Daoy (cell line): ENCODE measurements at places on chromosomes 7 and 10. TPM values are rescaled to one million over a fixed set of nuclear protein-coding genes. Genes with fewer than 3 reads are reported as not detected.

GRCh38 chr10:129935102-129935866 is 28.8 kb downstream of the EBF3 start:
- DNase-seq = no peak

DNA sequence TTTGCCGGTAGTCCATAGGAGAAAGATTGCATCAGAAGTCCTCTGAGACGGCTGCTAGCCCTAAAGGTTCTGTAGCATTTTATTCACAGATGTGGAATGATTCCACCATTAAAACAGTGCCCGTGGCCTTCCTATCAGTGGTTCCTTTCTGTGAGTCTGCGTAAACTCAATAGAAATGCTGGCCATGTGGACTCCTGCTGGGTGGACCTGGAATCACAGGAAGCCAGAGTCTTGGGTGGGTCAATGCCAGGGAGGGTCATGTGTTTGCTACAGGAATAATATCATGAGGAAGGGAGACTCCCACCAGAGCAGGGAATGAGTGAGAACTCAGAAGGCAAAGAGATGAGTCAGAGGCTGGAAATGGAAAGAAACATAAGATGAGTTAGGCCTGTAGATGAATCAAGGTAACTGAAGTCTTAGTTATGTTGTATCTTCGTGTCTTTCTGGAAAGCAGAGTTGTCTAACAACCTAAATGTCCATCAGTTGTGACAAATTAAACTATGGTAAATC is 410.4 kb upstream of the AUTS2 start:
- peak; percentile 32 for DNase-seq

CTAGE6 gene
- not detected in 2 replicates for total RNA-seq

GRCh38 chr10:16792675-16793074 is 24.5 kb downstream of the RSU1 start:
- DNase-seq = peak; percentile 5

RELN gene
- 1.7 and 2.4 TPM in 2 replicates for total RNA-seq

DNA sequence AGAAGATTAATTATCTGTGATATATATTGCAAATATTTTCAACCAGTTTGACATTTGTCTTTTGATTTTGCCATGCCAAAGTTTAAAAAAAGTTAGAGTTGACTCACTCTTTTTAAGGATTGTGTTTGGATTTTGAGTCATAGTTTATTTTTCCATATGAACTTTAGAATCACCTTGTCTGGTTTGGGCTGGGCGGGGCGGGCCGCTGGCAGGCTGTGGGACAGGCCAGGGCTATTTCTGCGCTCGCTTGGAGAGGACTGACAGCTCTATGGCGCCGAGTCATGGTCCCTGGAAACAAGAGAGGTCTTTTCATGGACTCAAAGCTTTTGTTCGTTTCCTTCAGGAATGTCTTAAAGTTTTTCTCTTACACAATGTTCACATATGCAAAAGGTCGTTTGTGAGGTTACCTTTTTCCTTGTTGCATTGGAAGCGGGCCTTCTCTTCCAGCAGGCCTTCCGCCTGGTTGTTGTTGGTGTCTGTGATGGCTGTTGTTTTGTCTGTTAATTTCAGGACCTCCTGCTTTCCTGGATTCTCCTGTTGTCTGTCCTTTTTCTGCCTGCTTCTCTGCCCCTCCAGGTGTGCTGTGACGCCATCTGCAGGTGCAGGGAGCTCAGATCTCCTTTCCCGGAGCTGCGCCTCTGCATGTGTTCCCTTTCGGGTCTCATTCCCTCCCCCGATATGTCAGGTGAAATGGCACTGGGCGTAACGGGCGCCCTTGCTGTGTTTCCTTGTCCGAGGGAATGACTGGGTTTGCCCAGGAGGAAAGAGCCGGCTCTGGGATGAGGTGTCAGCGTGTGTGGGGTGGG is 53.8 kb downstream of the INPP5A start:
- peak; percentile 71 for DNase-seq

GRCh38 chr10:130215931-130216231 is 79.7 kb downstream of the GLRX3 start:
- no peak for DNase-seq

DNA sequence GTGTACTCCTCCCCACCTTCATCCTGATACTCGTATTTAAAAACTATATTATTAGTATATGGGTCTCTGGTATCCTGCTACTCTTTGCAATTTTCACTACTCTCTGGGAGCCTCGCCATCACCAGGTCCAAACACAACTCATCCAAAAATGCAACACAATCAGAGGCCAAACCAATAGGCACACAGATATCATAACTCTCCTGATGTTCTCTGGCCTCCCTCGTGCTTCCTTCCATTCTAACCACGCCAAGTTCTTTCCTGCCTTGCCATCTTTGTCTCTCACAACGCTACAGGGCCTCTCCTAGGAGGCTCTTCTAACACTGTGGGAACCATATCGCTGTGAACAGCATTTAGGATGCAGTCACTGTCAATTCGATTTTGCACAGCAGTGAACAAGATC is 7.3 kb downstream of the RHEB start:
- no peak for DNase-seq

CDK14 gene
- total RNA-seq = 14.1 and 14.3 TPM in 2 replicates

ARPC1A gene
- total RNA-seq = 291 and 326 TPM in 2 replicates

- DNase-seq = no peak
Measured at GRCh38 chr10:15863733-15864132, 3.4 kb upstream of the MINDY3 start.

DNA sequence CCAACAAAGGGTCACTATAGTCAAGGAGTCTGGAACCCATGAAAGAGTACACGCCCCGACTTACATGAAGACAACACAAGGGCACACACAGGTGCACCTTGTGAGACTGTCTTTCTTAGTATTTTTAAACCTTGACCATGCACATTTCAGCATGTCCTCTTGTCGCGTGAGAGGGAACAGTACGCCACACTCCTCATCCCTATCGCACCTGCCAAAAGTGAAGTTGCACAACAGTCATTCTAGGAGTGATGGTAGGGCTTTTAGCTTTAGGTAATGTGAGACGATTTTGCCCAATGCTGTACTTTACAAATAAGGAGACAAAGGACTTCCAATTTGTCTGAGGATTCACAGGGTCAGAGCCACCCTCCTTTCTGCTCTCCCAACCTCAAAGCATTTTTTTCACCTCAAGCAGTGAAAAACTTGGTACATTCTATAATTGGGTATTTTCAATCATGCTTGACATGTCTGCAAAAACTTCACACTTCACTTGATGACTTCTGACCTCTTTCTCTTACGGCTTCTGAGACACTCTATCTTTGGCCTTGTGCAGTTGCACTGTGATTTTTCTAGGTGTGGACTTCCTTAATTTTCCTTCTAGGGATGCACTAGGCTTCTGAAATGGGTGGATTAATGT is 173.9 kb upstream of the GRB10 start:
- DNase-seq = no peak

DNA sequence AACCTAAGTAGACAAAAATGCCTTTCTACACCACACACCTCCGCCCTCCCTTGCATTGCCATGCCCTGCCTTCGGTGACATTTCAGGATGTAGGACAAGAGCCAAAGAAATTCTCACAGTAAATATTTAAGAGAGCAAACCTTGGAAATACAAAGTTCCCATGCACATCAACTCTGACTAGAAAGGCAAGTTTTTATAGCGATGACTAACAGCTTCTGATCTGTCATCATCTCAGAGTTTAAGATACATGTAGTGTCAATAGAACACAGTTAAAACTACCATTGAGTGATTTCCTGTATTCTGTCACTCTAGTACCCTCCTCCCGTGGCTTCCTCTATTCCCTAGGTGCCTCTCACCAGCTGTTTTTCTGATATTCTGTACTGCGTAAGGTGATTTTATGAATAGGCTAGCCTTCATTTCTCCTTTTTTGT is 20.7 kb downstream of the SLC16A9 start:
- no peak for DNase-seq

DNA sequence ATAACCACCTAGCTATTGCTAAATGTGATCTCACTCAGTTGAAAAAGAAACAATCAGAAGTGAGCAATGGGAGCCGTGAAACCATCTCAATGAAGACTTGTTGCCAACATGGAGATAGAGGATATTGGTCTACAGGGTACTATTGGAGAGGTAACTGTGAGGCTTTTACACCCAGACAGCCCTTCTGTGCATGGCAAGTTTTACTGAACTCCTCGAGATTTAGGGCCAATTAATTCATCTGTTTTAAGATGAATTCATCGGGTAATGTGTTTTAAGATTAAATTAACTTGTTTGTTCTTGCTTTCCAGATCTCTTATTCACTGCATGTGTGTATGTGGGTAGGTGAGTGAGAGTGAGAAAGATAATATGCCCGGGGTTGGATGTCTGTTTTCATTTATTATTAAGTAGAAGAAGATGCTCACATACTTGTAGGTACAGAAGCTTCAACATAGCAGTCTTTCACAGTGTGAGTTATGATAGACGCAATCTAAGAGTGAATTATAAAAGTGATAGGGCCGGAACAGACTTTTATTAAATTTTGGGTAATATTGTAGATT is 323.8 kb downstream of the EXOC4 start:
- DNase-seq = no peak

DNA sequence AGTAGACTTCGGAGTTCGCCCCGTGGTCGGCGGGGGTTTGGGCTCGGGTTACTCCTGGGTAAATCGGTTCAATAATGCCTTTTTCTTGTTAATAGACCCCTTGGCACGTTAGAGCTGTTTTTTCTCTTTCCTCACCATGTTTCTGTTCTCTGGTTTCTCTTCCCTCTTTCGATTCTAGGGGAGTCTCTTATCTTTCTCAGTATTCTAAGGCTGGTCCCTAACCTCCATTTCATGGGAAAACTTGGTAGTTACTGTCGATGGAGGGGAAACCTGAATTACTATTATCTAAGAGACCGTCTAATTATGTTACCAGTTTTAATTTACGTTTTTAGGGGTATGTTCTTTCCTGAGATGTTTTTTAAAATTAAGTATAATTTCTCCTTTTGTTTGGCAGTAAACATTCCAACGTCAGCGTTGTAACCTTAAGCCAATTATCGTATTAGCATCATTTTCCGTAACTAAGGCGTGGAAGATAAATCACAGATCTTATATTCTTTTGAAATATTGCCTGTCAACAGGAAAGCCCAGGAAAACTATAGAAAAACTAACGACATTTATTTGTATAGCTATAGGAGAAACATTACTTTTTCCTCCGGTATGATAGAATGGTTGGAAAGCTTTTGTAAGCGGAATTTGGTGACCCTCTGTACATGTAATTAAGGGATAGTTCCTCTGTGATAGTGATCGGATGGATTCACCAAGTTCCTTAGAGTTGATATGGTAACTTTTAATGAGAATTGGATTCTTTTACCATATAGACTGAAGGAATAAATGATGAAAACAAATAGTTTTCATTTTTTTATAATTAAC is 847 bp downstream of the BTAF1 start:
- DNase-seq = no peak

DNA sequence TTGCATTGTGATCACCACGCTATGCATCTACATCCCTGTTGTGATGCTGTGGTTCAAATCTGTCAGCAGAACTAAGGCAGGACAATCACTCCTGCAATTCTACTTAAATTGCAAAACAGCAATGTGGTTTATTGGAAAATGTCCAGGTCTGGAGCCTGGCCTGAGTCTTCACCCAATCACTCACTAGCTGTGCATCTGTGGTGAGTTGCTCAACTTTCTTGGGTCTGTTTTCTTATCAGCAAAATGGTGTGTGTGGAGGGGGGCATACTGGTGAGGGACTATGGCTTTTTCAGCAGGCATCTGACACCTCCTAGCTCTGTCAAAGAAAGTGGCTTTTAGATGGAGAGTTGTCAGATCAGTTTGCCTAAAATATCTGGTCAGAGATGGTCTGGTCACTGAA is 108.3 kb upstream of the FEZF1 start:
- DNase-seq = peak; percentile 28

FOXI2 gene
- 0.06 TPM in 1 of 2 replicates, not detected in the other for total RNA-seq

- DNase-seq = peak; percentile 86
Measured at GRCh38 chr10:124152139-124153022, 59.0 kb upstream of the CHST15 start.

GRCh38 chr10:37379991-37380390 is 254.6 kb downstream of the ANKRD30A start:
- DNase-seq = no peak

- DNase-seq = no peak
Measured at GRCh38 chr10:23718946-23719345, 280.1 kb downstream of the OTUD1 start.

MSMB gene
- not detected in 2 replicates for total RNA-seq

DNA sequence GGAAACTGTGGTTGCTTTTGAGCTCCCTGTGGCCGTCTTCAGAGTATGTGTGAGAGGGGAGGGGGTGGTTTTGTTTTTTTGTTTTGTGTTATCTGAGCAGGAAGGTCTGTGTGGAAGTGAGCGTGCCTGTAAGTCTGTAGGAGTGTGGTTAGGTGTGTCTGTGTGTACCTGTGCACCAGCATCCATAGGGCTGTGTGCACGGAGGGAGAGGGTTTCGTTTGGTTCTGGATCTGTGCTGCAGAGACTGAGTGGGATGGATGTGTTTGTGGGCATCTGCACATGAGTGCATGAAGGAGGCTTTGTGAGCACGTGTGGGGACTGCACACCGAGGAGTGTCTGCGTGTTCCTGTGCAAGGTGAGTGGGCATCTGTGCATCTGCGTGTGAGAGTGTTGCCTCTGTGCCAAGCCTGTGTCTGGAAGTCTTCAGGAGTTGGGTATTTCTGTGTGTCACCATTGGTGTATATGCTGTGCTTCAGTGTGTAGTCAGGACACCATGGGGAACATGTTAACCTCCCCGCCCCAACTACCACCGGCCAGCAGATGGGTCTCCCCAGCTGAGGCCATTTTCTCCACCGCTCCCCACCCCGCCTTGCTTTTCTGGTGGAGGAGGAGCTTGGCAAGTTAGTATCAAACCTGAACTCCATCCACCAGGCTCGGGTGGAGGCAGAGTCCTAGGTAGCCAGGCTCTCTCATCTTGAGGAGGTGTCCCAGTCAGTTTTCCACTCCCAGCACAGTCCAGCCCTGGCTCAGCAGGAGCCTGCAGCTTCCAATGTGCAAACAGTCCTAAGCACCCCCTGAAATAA is 7.1 kb upstream of the TLX1 start:
- DNase-seq = no peak

ANXA8 gene
- total RNA-seq = 9.7 and 10.1 TPM in 2 replicates

DNA sequence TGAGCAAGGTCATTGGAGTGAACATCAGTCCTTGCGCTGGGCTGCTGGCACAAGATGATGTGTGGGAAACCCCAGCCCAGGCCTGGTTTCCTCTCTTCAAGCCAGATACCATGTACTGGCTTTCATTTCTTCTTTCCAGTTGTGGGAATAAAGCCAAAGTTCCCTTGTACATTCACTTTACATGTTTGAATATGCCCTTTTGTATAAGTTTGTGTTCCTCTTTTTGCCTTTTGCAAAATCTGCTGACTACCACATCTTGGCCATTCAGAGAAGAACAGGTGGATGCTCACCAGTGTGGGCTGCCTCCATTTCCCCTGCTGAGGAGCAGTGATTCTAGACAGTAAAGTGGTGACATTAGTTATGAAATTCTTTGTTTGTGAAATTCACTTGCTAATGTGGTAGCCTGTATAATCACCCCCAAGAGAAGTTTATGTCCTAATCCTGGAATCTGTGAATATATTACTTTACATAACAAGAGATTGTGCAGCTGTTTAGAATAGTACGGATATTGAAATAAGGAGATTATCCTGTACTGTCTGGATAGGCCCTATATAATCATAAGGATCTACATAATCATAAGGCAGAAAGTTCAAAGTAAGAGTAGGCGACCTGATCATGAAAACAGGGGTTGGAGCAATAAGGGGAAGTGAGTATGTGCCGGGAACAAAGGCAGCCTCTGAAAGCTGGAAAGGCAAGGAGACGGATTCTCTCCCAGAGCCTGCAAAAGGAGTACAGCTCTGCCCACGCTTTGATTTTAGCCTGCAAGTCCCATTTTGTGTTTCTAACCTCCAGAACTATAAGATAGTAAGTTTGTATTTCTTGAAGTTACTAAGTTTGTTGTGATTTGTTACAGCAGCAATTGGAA is 18.8 kb upstream of the AOAH start:
- DNase-seq = no peak

GRCh38 chr10:8133146-8133545 is 78.7 kb downstream of the GATA3 start:
- peak; percentile 61 for DNase-seq

GBX1 gene
- total RNA-seq = not detected in 2 replicates
